Stimulated activated CD4-positive, alpha-beta T cell treated with anti-CD3 and anti-CD28 coated beads, Interleukin-12 subunit alpha, Interleukin-12 subunit beta, amount 100 ng/mL, for 24 hours (primary cell): ENCODE measurements at places on chromosomes 3 and 15.

GRCh38 chr3:179750720-179751328 lies 98.0 kb downstream of the USP13 start:
- no peak for DNase-seq

DNA sequence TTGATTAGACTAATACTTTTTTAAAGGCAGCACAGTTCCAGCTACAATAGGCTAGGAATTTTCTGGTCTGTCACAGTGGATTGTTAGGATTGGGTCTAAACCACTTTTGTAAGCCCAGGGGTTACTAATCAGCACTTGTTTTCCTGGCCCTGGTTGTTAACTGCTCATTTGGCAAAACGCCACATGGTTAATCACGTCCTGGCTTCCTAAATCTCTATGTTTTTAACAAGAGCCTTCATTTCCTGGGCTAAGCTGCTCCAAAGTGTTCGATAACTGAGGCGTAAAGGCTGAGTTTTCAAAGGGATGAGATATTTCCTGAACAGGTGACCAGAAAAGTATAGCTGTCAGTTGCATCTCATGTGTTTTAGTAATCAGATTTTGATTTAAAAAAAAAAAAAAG lies 38.9 kb upstream of the CLRN1 start:
- DNase-seq: no peak

GRCh38 chr3:50510325-50510724 lies 6.9 kb upstream of the CACNA2D2 start:
- DNase-seq: no peak

DNA sequence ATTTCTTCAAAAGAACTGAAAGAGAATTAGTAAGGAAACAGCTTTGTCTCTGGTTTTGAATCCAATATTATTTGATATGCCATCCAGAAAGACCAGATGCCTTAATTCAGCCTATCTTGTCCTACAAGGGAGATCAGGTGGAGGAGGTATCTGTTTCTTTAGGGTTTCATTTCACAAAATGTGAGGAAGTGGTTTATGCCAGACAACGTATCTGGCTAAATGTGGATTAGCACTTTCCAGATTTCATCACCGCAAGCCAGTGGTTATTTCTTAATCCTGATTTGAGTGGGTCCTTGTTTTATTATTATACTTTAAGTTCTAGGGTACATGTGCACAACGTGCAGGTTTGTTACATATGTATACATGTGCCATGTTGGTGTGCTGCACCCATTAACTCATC lies 271.1 kb downstream of the EBLN2 start:
- no peak for DNase-seq

DNA sequence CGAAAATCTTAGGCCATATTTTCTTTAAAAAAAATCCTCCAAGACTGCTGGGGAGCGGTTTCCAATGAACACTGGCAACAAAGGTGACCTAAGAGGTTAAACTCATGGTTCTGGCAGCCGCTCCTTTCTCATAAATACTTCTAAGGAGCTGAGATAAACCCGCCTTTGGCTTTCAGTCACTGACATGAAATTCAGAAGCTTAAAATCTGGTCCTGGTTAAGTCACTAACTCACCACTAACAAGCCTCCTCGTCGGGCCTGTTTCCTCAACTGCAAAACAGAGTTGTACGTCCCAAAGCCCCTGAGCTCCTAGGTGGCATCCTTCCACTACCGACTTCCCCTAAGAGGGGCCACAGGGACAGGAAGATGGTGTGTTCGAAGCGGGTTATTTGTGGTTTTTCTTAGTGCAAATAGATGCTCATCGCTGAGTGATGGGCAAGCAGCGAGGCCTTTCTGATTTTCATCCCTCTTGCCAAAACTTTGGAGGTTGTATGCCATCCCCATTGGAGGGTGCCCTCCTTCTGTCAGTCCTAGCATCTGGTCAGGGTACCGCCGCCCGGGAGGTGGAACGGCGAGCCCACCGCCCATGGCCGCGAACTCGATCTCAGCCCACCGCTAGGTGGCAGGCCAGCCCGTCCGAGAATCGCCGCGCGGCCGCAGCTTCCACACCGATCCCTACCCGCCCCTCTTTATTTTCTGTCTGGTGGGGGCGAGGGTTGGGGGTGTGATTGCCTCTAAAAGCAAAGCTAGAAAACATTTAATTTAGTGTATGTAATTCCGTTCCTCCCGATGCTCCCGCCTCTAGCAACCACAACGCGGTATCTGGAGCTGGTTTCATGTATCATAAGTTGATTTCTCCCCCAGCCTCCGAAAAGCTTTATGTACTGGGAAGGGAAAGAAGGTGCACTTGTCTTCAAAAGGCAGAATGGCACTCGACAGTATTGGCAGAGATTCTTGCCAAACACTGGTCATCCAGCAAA lies 4.6 kb downstream of the BCL6 start:
- peak; percentile 55 for DNase-seq

GRCh38 chr3:157445857-157446256 lies 9.2 kb downstream of the PTX3 start:
- no peak for DNase-seq

- DNase-seq: no peak
Observed at GRCh38 chr3:126136428-126137220, 43.8 kb downstream of the ALDH1L1 start.

- no peak for DNase-seq
Observed at GRCh38 chr15:80931191-80931590, 58.4 kb downstream of the MESD start.

GRCh38 chr3:102125994-102126368 lies 276.7 kb downstream of the NFKBIZ start:
- DNase-seq: no peak

GRCh38 chr3:177842743-177843734 lies 645.8 kb upstream of the TBL1XR1 start:
- DNase-seq: no peak

- DNase-seq: peak; percentile 83
Observed at GRCh38 chr3:58433400-58434167, at the start of gene PDHB. TSS of gene PDHB (minus strand) at chr3:58433832. CDS start at chr3:58433809, 23 bp downstream.

- no peak for DNase-seq
Observed at GRCh38 chr3:28765194-28765593, 416.6 kb upstream of the AZI2 start.
